ENCODE measurements at places on chromosomes 1 and 21.

- no peak for DNase-seq
These were observed 91.4 kb upstream of the RAVER2 start for GRCh38 chr1:64653466-64653865.

GRCh38 chr1:195745189-195746010 is 862.8 kb downstream of the KCNT2 start:
- DNase-seq = no peak

DNA sequence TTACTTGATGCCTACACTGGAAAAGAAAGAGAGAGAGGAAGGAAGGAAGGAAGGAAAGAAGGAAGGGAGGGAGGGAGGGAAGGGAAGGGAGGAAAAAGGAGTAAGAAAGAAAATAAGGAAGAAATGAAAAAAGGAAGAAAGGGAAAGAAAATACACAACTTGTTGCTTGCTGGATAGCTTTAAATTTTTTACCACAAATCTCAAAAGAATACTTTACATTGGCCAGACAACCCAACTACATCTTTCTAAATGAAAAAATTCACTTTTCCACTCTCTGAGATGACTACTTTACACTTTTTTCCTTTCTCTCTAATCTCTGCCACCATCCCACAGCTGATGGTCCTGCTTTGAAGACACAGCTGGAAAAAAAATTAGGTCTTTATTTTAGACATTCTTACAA is 228.9 kb upstream of the FAM78B start:
- DNase-seq = no peak

GRCh38 chr1:56424744-56425493 is 154.4 kb downstream of the PLPP3 start:
- peak; percentile 62 for DNase-seq

DNA sequence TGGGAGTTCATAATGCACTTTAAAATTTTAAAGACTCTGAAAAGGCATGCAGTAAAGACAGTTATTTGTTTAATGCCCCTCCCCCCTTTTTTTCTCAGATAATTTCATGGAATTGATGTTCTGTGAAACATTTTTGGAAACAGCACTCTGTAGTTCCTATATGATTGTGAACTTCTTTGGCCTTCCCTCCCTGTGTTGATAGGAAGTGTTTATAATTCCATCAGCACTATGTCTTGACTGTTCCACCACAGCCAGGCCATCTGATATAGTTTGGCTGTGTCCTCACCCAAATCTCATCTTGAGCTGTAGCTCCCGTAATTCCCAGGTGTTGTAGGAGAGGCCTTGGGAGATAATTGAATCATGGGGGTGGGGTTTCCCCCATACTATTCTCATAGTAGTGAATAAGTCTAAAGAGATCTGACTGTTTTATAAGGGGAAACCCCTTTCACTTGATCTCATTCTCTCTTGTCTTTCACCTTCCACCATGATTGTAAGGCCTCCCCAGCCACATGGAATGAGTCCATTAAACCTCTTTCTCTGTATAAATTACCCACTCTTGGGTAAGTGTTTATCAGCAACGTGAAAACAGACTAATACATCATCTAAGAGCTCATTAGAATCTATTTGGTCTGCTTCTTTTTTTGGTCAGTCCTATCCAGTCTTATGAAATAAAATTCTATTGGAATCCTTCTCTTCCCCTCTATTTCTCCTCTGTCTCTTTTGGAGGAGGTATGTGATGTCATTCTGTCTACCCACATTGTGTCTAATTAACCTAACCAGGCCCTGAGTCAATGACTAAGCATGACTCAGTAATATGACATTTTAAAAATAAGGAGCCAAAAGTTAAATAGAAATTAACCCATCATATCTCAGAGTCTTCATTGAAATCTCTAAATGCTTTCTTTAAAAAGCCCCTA is 8.9 kb downstream of the CCDC185 start:
- DNase-seq = peak; percentile 85

DNA sequence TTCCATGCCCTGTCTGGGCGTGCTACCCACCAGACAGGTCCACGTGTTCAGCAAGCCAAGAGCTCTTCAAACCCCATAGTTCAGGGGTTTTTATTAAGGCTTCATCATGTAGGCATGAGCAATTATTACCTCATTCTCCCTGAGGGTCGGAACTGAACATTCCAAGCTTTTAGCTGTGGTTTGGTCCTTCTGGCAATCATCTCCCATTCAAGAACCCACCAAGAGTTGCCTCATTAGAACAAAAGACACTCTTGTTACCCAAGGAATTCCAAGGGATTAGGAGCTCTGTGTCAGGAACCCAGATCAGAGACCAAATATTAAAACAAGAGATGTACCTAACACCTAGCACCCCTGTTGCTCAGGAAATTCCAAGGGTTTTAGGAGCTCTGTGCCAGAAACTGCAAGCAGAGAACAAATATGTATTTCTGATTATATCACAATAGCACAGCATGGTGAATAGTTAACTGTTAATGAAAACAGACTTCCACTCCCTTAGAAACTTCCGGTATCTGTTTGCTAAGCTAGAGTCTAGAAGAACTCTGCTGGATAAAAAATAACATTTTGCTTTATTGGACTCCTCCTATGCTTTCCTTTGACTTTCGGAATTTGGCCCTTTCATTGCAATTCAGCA is 201.2 kb upstream of the L1TD1 start:
- DNase-seq = peak; percentile 17

DNA sequence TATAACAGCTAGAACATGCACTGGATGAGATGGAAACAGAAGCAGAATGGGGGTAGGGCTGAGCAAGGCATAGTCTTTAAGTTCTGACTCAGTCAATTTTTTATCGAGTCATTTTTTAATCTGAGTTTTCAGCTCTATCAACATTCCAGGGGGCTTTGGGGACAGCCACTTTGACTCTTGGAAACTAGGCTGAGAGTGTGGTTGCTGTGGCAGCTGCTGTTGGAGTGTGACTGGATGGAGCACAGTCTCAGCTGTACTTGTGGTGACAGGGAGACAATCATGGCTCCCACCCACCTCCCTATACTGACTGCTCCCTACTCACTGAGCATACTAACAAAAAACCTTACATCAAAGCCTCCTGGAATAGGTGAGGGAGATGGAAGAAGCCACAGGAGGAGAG is 25.0 kb downstream of the GJA5 start:
- no peak for DNase-seq

DNA sequence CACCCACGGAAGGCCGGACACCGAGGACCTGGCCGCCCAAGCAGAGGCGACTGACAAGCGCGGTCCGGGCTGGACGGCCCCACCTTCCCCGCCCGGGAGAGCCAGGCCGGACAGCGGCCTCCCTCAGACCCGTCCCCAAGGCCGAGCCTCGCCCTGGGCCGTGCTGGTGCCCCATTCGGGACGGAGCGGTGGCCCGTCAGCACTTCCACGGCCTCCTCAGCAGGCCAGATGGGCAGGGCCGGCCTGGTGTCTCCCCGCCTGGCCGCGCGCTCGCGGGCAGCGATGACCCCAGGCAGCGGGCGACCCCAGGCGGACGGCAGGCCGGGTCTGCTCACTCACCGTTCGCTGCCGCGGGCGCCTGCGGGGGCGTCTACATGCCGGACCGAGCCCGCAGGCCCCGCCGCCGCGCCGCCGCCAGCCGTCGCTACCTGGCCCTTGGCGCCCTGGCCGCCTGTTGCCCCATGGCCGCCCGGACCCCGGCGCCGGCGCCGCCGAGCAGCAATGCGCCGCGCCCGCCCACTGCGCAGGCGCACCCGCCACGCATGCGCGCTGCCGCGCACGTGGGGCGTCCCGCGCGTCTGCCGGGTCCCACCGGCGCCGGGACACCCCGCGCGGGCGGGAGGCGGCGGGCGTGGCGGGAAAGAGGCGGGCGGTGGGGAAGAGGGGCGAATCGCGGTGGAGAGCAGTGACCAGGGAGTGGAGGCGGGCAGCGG is at the start of gene NADK:
Gene NADK (minus strand): TSS at position 521 of the 713 bp plus-strand sequence. CDS start 13,064 bp downstream, outside the sequence.
- DNase-seq = peak; percentile 61

- DNase-seq = no peak
These were observed 27.4 kb downstream of the PHGDH start for GRCh38 chr1:119739150-119739549.

DNA sequence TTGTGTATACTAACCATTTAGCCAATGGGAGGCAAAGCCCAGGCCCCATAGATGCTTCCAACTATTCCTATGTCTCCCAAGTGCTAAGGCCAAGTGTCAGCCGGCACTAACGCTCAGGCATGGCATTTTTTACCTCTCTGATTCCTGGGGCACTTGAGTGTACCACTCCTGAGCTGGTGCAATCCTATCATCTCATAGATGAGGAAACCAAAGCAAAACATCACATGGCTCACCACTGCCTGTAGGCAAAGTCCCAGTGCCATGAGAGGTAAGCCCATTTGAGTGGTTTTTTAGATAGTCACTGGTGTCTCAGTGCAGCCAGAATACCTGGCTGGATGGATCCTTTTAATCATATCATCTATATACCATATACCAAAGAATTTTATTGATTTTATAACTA is 8.0 kb upstream of the CCN1 start:
- DNase-seq = no peak

- DNase-seq = no peak
These were observed 8.2 kb downstream of the SH2D2A start for GRCh38 chr1:156808186-156809030.

- no peak for DNase-seq
These were observed 47.3 kb downstream of the CLIC6 start for GRCh38 chr21:34715985-34716596.
